ENCODE measurements at places on chromosomes 2 and 18.

GRCh38 chr2:96209011-96209728 is 543 bp upstream of the STARD7 start:
- no peak for DNase-seq

GRCh38 chr2:218168635-218169462 is 2.1 kb upstream of the CXCR1 start:
- peak; percentile 75 for DNase-seq

GRCh38 chr2:166126007-166126639 is 1.7 kb downstream of the SCN1A start:
- no peak for DNase-seq

DNA sequence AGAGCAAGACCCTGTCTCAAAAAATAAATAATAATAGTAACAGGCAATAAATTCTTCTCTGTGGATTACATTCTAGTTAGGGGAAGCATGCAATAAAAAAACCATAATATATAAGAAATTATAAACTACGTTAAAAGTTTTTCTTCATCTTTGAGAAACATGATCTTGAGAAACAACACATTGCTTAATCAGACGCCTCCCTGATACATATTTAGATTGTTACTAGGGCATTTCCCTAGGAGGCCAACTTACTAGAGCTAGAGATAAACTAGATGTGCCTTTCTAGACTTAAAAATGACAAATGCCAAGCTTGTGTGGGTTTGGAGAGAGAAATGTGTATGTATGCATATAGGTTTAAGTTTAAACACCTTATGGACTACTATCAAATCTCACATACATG is 76.3 kb upstream of the GALNT5 start:
- no peak for DNase-seq

DNA sequence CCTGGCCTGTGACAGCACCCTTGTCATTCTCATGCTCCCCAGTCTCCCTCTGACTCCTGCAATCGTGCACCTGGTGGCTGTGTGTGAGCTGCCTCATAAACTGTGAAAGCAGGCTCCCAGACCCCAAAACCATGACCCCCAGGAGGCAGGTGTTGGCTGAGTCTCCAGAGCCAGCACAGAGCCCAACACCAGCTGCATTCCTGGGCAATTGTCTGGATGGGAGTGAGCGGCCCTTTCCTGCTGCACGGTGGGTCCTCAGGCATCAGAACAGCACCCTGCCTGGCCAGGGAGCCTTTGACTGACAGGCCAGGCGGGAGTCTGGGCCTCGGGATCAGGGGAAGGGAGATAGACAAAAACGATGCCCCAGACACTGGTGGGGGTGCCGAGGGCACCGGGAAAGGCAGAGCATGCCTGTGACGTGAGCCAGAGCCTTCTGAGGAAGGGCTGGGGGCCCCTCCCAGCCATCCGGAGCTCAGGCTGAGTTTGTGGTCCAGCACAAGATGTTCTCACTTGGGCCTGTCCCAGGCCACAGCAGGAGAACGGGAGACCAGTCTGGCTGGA is 135.1 kb upstream of the GPC1 start:
- DNase-seq, result no peak

GRCh38 chr18:49459404-49460171 is 857 bp downstream of the DYM start:
- peak; percentile 29 for DNase-seq

- DNase-seq, result no peak
Measured at GRCh38 chr2:206846981-206847834, 81.8 kb downstream of the FASTKD2 start.

GRCh38 chr2:105778080-105778607 is 33.4 kb downstream of the NCK2 start:
- DNase-seq, result no peak

- no peak for DNase-seq
Measured at GRCh38 chr2:26273501-26273900, 28.8 kb downstream of the HADHB start.

GRCh38 chr18:31509571-31509970 is 11.6 kb downstream of the DSG2 start:
- DNase-seq, result no peak

DNA sequence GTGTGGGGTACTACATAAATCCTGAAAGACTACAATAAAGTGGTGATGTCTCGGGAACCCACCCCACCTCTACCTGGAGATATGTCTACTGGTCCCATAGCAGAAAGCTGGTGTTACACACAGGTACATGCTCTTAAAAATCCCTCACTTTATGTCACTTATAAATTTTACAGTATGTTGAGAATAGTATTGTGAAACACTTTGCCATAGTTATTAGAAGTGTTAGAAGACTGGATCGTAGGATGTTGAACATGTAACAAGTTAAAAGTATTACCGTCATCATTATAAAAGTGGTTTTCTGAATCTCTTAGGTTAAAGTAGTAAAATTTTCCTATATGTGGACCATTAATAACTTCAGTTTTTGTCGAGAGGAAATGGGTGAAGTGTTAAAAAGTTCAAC is 48.6 kb downstream of the SPOPL start:
- DNase-seq, result no peak

DNA sequence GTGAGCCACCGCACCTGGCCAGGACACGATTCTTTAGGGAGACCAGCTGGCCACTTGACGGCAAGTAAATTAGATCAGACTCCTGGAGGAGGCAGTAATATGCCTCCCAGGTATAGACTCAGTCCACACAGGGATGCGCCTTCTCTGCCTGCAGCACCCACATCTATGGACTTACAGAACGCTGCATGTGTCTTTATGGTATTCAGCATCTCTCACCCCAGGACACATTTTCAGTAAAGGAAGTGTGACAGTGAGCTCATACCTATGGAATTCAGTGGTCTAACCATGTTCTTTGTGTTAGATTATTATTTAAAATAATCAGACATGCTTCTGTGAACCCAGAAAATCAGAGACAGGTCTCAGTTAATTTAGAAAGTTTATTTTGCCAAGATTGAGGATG is 5.9 kb upstream of the NARS1 start:
- no peak for DNase-seq

DNA sequence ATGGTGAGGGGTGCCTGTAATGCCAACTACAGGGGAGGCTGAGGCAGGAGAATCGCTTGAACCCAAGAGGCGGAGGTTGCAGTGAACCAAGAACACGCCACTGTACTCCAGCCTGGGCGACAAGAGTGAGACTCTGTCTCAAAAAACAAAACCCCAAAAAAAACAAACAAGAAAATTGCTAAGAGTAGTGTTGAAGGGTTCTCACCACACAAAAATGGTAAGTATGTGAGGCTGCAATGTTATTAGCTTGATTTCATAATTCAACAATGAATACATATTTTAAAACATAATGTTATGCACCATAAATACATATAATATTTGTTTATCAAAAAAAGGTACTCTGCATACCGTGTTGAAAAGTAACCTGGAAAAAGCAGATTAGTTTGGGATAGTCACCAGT is 45.8 kb downstream of the PSMG2 start:
- DNase-seq, result no peak
